Pulmonary artery endothelial cell (primary cell): ENCODE measurements at places on chromosomes 3 and 15.

DNA sequence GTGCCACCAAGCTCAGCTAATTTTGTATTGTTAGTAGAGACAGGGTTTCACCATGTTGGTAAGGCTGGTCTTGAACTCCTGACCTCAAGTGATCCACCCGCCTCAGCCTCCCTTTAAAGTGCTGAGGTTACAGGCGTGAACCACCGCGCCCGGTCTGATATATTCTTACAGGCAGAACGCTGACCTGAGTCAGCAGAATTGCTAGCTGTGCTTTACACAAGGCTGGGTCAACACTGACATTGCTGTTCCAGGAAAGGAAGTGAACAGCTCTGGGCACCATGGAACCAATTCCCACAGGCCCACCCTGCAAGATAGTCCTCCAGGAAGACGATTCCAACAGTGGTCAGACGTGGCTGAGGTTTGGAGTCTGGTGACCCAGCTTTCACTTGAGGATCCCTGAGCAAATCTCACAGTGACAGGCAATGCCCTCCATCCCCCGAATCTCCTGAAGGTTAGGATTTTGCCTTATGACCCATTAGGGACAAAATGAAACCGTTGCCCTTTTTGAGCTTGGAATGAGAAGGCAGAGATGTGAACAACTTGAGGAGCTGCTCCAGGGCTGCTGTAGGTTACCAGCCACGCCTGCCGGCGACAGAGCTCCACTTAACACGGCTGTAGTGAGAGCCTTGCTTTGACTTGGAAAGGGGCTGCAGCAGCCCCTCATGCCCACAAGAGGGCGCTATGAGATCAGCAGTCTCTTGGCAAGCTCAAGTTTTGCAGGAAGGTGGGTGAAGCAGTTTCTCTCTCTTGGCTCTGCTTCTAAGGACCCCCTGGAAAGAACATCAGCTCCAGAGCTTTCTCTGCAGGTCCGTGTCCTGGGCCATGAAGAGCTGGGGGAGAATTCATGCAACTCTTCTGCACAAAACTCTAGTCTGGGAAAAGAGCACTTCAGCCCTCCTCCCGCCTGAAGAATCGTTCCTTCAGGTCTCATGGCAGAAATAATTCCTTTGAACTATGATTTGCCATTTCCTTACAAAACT is 74.1 kb downstream of the SENP2 start:
- DNase-seq = peak; percentile 57

DNA sequence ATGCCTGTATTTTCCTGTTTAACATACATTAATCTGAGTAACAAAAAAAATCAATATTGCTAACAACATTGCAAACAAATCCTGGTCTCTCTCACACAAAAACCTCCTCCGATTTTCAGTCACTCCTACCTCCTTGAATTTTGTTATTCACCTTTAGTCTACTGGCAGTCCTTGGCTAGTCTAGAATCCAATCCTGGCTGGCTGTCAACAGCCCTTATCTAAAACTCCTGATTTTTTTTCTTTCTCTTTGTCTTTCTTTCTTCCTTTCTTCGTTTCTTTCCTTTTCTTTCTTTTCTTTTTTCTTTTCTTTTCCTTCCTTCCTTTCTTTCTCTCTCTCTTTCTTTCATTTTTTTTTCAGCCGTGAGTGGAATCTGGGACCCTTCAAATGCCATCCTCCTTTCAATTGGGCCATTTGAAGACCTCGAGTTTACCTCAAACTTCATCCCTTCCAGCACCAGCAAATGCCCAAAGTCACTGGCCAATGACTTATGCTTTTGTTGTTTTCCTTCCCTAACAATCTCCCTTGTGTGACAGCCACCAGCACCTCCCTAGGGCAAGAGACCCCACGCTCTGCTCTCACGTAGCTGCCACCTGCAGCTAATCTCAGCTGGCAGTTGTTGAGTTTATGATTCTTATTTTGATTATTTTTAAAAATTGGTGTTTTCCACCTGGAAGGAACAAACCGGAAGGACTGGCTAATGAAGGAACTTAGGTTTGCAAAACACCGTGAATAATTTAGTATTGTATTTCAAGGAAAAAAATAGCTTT is 6.8 kb upstream of the ONECUT1 start:
- DNase-seq = no peak

GRCh38 chr15:57436166-57436565 is 59.9 kb downstream of the CGNL1 start:
- no peak for DNase-seq

- DNase-seq = no peak
Measured at GRCh38 chr15:40358471-40359353, 693 bp downstream of the DISP2 start.

DNA sequence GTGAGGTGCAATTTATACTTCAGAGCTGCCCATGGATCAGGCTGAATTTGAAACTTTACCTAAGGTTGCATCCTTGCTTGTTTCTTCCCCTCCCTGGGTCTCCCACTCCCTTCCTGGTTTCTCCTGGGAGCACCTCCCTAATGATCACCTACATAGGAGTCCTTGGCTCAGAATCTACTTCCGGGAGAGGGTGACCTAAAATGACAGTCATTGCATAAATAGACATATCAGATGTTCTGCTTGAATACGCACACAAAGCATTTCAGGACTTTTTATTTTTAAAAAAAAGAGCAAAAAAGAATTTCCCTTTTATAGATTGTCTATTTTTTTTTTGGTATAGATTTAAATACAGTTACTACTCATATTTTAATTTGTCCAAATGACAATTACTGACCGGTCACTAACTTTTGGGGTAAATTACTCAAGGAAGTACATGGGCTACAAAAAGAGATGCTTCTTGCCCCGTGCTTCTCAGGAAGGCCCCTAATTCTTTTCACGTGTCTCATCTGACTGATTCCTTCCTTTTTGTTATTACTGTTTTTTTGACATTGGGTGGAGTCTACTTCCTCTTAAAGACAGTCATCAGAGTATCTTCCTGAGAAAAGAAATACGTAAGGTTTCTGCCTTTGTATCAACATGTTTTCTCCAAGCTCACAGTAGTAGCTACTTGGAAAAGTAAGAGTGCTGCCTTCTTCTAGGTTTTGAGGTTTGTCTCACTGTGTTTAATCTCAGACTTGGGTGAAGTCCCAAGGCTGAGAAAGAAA is 4.9 kb upstream of the MYZAP start:
- no peak for DNase-seq

GRCh38 chr3:188706176-188706575 is 465.6 kb upstream of the TPRG1 start:
- DNase-seq = no peak

DNA sequence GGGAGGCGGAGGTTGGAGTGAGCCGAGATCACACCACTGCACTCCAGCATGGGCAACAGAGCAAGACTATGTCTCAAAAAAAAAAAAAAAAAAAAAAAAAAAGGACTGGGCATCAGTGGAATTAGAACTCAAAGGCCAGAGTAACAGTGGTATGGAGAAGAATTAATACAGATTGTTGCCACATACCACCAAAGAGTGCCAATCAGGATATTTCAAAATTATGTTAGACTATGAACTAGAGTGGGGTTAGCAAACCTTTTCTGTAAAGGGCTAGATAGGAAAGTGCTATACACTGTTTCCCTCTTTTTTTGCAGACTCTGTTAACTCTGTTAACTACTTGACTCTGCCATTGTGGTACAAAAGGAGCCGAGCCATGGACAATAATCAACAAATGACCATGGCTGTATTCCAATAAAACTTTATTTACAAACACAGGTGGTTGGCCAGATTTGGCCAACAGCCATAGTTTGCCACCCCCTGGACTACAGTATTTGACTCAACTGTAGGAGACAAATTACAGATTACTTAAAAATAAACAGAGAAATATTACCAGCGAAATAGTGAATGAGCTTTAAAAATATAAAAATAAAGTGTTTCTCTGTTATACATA is 28.6 kb downstream of the DPH3 start:
- no peak for DNase-seq
